WTC11 (cell line): ENCODE measurements at places on chromosomes 1 and 21.

- DNase-seq, result no peak
Observed at GRCh38 chr1:64042331-64043100, 160.9 kb upstream of the UBE2U start.

- DNase-seq, result no peak
Observed at GRCh38 chr21:39888848-39889247, 21.6 kb downstream of the PCP4 start.

- DNase-seq, result no peak
Observed at GRCh38 chr1:42479621-42480020, 16.5 kb downstream of the CCDC30 start.

DNA sequence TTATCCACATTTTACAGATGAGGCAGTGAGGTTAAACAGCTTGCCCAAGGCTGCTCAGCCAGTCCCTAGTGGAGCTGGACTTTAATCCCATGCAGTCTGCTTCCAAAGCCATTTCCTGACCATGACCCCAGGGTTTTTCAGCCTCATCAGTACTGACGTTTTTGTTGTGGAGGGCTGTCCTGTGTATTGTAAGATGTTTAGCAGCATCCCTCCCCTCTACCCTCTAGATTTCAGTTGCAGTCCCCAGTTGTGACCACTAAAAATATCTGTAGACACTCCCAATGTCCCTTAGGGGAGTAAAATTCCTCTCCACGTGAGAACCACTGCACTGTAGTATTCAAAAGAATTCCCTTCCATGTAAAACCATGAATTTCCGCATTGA is 30.2 kb upstream of the C1orf105 start:
- no peak for DNase-seq

DNA sequence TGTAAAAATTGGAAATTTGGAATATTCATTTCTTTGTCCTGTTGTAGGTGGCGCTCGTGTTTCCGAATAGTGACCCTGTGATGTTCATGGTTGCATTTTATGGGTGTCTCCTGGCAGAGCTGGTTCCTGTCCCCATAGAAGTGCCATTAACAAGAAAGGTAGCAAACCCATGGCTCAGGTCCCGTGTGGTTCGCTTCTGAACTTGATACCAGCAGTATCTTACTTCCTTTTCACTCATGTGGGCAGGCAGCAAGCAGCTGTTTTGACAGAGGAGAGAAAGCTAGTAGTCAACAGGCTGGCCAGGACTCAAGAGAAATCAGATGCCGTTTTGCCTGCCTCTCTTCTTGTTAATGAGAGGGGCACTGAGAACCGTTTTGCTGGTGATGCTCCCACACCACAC is 72.8 kb downstream of the S100B start:
- DNase-seq, result no peak

DNA sequence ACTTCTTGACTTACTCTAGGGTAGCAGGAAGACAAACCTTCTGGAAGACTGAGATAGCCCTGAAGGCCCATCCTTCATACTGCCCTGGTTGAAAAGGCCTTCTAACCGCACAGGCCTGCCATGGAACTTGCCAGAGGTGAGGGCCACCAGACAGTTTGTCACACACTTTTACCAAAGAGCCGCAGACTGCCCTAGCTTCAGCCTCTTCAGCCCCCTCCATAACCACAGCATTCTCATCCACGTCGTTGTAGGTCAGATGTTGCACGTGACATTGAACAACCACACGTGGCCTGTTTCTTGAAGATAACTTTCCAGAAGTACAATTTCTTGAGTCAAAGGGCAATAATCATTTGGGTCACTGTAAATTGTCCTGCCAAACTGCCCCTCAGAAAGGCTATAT is 18.9 kb downstream of the ZNF362 start:
- DNase-seq, result no peak

DNA sequence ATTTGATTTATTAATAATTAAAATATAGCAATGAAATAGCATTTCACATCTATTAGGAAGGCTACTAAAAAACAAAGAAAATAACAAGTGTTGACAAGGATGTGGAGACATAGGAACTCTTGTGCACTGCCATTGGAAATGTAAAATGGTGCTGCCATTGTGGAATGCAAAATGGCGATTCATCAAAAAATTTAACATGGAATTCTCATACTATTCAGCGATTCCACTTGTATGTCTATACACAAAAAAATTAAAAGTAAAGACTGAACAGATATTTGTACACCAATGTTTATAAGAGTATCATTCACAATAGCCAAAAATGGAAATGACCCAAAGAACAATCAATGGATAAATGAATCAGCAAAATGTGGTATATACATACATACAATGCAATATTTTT is 101.3 kb upstream of the S1PR1 start:
- DNase-seq, result no peak

GRCh38 chr1:58734630-58735029 is 34.8 kb upstream of the MYSM1 start:
- DNase-seq, result no peak

DNA sequence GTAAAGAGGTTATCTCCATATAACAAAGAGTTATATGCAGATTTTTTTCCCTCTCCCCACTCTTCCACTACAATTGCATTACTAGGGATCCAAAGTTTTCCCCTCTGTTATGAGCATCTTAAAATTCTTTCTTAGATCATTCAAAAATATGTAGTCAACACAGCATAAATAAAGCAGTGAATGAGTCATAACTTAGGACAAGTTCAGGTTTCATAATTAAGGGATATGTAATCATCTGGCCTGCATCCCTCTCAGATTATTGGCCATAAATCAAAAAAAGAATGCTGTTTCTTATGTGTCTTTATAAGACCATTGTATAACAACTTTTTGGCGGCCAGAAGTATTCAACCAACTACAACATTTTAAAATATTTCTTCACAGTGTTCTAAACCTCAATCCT is 1526.1 kb downstream of the KCNT2 start:
- DNase-seq, result no peak

GRCh38 chr1:247084771-247085170 is 6.2 kb upstream of the ZNF670 start:
- no peak for DNase-seq

- no peak for DNase-seq
Observed at GRCh38 chr1:233704170-233704897, 90.4 kb downstream of the KCNK1 start.

DNA sequence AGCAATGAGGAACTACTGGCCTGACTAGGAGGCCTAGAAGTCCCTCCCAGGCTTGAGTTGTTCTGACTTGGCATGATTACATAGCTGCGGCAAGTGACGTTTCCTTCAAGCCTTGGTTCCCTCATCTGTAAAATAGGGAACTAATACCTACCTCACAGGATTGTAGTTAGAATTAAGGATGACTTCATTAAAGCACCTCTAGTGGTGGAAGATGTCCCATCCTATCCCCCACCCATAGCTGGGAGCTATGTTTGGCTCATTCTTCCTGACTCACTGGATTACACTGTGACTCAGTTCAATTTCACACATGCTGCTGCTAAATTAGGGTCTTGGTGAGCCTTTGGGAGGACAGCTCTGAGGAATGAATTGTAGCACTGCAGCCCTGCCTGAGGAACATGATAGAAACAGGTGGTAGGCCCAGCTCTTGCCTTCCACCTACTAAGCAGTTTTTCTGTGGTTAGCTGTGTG is 6.0 kb upstream of the SHISA4 start:
- no peak for DNase-seq

DNA sequence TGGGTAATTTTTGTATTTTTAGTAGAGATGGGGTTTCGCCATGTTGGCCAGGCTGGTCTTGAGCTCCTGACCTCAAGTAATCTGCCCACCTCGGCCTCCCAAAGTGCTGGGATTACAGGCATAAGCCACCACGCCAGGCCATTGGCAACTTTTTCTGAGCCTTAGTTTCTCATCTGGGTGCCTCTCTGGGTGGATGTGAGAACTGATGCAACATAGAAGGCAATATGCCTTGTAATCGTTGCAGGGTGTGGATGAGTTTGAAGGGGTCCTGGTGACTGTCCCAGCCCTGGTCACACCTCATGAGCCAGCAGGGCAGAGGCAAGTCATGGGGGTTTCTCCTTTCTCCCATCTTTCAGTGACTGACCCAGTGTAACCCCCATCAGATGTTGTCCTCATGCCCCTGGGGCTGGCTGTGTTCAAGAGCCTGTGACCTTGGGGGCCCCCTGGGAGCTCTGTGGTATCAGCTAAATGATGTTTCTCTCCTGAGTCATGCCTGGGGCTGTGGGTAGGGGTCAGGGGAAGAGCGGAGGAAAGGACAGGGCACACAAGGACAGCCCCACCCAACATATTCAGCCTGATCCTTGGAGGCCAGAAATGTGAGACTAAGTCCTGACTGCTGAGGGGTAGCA is 3.6 kb downstream of the COL9A2 start:
- DNase-seq, result no peak

- DNase-seq, result peak; percentile 75
Observed at GRCh38 chr1:117367046-117368025, at the start of gene MAN1A2. TSS of gene MAN1A2 (plus strand) at chr1:117367449. CDS start at chr1:117368184, 735 bp downstream.

DNA sequence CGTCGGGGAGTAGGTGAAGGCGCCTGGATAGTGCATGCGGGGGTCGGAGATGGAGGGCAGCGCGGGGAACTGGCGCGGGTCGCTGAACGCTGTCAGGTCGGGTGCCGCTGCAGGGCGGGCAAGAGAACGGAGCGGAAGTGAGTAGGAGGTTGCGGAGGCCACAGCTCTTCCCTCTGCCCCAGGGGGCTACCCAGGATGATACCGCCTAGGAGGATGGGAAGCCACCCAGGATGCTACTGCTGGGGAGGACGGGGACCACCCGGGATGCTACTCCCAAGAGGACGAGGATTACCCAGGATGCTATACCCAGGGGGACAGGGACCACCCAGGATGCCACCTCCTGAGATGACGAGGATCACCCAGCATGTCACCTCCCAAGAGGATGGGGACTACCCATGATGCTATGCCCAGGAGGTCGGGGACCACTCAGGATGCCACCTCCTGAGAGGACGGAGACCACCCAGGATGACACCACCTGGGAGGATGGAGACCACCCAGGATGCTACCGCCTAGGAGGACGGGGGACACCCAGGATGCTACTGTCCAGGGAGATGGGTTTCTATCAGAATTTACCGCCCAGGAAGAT is 123.8 kb downstream of the CLIC6 start:
- DNase-seq, result no peak

DNA sequence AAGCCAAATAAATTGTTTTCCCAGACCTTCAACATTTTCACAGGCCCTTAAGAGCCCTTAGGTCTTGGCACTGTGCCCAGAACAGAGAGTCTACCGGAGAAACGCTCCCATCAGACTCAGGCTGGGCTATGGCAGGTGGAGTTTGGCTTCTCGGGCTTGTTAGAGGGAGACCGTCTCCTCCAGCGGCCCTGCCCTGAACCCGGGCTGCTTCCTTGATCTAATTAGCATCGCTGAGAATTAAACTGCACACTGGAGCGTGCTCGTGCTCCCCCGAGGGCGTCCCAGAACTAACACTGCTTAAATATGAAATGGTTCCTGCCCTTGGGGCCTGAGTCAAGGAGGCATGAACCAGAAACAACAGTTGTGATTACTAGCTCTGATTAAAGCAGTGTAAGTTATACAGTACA is 634.4 kb downstream of the MATN1 start:
- no peak for DNase-seq

- DNase-seq, result no peak
Observed at GRCh38 chr1:65063025-65063424, 85.0 kb upstream of the AK4 start.

- DNase-seq, result peak; percentile 25
Observed at GRCh38 chr1:35622510-35623178, 18.7 kb downstream of the PSMB2 start.

DNA sequence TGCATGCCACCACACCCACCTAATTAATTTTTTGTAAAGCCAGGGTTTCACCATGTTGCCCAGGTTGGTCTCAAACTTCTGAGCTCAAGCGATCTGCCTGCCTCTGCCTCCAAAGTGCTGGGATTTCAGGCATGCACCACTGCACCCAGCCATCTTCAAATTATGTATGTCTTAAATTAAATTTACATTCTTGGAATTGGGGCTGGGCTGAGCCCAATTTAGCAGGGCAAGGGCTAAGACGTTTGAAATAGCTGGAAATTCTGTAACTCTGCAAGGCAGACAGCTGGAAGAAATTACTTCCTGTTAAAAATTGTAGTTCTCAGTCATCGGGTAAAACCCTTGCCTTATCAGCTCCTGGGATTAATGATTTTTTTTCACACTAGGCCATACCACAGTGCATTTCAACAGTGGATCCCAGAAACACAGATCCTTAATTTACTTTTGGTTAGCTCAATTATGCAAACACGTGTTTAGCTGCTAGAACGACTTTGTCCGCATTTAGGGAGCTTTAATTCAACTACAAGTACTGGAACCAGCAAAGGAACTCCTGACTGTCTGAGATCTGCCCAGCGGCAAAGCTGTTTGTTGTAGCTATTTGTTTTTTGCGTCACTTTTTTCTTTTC is 83.3 kb downstream of the OLFML3 start:
- no peak for DNase-seq

- no peak for DNase-seq
Observed at GRCh38 chr1:113451710-113452109, 61.4 kb downstream of the MAGI3 start.

DNA sequence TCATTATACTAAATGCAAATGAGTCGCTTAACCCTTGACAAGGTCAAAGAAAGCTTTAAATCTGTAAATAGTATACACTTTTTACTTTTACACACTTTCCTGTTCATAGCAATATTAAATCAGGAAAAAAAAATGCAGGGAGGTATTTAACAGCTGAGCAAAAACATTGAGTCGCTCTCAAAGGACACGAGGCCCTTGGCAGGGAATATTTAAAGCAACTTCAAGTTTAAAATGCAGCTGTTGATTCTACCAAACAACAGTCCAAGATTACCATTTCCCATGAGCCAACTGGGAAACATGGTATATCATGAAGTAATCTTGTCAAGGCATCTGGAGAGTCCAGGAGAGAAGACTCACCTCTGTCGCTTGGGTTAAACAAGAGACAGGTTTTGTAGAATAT is 62.7 kb downstream of the CAPN2 start:
- no peak for DNase-seq

DNA sequence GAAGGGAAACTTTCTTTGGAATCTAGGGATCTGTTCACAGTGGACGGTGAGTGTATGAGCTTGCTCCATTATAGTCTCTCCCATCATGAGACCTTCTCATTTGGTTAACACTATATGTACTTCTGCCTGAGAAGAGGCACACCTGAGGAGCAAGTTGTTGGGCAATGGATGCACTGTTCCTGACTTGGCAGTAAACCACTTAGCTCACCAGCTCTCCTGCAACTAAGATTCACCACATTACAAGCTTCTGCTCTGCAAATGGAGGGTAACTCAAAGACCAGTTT is 10.2 kb downstream of the MACF1 start:
- no peak for DNase-seq

GRCh38 chr1:67886076-67886475 is 52.8 kb upstream of the GNG12 start:
- DNase-seq, result no peak

GRCh38 chr1:198232940-198233675 is 76.3 kb downstream of the NEK7 start:
- no peak for DNase-seq

DNA sequence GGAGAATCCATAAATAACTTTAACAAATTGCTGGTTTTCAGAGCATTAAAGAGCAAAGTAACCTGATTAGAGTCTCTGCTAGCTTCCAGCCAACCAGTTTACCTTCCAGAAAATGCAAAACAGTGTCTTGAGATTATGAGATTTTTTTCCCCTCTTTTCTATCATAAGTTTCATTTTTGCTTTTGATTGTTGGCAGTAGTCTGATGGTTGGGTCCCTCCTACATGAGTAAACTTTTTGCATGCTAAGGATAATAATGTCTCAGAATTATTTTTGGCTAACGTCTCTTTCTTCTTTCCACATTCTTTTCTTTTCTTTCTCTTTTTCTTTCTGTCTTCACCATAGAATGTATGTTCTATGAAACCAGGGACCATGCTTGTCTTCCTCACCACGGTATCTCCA is 6.3 kb upstream of the ADAMTS5 start:
- no peak for DNase-seq

GRCh38 chr1:92017656-92018055 is 12.1 kb upstream of the EPHX4 start:
- no peak for DNase-seq

- no peak for DNase-seq
Observed at GRCh38 chr21:16081304-16081703, 351.5 kb downstream of the USP25 start.
